AG09309 (cell line): ENCODE measurements at places on chromosomes 3 and 15.

GRCh38 chr3:137259701-137260100 is 301.9 kb downstream of the IL20RB start:
- no peak for DNase-seq

DNA sequence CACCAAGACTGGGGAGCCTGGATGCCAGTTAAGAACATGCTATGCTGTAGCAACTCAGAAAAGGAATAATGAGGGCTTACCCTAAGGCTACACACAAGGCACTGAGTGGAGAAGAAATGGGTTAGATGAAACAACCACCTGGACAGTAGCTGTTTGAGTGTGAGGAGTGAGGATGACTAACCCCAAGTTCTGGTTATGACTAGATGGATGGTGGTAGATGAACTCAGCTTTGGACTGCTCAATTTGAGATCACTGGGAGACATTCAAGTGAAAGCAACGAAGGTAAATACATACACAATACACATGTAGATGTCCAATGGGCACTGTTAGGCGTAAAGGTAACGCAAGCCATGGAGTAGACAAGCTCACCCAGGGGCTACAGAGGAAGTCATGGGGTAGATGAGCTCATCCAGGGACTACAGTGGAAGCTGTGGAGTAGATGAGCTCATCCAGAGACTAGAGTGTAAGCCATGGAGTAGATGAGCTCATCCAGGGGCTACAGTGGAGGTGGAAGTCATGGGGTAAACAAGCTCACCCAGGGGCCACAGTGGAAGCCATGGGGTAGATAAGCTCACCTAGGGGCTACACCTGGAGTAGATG is 98.3 kb downstream of the ANO10 start:
- no peak for DNase-seq

DNA sequence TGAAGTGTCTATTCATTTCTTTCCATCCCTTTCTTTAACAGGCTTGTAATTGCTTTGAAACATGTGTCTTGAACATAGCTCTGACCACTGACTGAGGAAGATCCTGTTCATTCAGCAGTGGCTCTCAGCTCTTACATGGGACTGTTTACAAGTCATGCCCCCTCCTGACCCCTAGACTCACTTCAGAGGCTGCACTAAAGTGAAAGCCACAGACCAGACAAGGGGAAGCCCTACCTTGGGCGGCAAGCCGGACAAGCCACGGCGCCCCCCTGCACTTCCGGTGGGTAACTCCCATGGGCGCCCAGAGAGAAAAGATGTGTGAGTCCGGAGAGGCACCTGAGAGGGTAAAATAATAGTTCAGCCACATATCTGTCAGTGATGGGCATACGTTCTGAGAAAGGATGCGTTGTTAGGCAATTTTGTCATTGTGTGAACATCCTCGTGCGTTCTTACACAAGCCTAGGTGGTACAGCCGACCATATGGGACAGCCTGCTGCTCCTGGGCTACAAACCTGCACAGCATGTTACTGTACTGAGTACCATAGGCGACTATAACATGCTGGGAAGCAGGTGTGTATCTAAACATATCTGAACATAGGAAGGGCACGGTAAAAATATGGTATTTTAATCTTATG is 116.2 kb downstream of the CHSY1 start:
- no peak for DNase-seq

DNA sequence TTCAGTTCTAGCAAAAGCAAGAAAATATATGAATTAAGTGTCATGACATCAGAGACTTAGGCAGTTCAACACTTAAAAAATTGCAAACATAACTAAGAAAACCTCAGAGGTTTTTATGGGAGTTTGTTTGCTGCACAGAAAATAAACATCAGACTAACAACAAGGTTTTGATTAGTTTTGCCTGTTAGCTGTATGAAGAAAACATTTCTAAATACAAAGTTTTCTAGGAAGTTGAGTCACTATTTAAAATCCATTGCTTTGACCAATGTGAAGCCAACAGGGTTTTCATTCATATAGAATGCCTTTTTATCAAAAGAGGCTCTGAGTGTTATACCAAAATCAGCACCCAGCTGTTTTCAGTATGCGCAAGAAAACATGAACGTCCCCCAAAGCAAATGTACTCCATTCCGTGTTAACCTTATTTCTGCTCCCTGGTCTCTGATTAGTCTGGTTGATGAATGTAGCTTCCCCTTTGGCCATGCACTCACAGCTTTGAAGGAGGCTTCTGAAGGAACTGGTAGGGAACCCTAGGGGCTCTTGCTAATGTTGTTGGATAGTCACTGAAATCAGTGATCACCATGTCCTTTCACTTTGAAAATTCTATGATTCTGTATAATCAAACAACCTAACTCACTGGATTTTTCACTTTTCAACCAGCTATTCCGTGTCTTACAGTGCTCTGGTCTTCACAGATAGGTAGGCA is 89.6 kb upstream of the TSEN2 start:
- no peak for DNase-seq

GRCh38 chr3:13712682-13713180 is 163.8 kb downstream of the FBLN2 start:
- DNase-seq: no peak

DNA sequence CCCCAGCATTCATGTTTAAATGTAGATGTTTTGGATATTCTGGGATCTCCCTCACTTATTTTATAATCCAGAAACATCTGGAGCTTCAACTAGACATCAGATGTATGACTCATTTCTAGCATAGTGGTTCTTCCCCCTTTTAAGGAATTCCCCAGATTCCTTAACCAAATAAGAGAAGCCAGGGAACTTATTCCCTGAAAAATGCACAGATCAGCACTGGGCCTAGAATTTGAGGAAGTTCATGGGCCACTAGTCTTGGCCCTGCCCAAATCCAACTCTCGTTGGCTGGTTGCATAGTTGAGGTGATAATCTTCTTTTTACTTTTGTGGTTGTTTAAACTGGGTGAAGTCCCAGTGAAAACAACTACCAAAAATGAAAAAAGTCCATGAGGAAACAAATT is 20.4 kb downstream of the RARRES1 start:
- no peak for DNase-seq

- DNase-seq: no peak
Measured at GRCh38 chr15:94951538-94951937, 720.2 kb downstream of the MCTP2 start.

DNA sequence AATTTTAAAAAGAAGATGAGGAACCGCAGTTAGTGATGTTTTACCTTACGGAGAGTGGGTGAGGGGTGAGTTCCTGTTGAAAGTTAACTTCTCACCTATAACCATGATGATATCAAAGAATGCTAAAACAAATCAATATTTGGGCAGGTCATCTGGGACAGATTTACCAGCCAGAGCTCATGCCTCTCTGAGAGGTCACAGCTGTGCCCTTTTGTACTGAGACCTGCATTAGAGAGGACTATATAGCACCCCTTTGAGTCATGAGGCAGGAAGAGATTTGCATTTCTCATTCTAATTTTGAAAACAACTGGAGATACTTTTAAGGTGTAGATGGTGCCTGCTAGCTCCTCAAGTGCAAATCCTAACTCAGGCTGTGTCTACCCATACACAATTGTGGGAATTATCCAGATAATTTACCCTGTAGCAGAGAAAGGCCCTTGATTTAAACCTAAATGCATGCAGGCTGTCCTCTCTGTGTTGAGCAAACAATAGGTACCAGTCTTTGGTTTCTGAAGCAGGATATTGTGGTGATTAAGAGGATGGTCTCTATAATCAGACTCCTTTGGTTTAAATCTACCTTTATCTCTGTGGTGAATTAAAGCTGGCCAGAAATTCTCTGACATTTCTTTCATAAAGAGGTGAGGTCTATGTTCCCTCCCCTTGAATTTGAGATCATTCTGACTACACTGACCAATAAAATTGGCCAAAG is 5.8 kb upstream of the TM4SF4 start:
- DNase-seq: no peak

DNA sequence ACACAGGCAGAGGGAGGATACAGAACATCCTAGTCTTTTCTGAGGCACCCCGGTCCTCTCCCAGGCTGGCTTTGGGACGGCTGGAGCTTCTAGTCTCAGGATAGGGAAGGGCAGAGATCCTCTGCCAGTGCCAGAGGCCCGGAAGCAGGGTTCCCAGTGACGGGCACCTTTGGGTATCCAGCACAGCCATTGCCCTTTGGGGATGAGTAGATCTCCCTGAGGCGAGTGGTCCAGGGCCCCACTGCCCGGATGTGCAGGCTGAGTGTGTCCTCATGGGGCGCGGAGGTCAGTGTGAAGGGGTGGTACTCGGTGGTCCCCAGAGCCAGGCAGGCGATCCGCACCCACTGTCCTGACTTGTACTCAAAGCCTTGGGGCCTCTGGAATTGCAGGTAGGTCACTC is 18.3 kb downstream of the DUOX2 start:
- DNase-seq: no peak

- DNase-seq: no peak
Measured at GRCh38 chr15:101614761-101615160, 37.4 kb downstream of the TM2D3 start.

DNA sequence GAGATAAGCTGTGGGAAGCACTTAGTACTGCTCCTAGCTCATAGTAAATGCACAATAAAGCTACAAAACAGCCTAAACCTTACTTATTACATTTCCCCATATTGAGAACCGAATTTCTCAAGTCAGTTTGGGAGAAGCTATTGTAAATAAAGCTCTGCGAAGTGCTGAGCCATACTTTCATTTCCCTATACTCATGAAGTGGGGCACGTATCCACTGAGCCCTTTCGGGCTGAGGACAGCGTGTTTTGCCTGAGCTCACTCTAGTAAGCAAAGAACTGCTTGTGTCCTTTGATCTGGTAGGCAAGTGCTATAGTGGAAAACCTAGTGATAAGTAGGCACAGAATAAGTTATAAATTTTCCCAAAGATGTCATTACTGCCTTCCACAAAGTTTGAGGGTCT is 165.0 kb downstream of the RSL24D1 start:
- DNase-seq: no peak
